Activated CD8-positive, alpha-beta T cell treated with anti-CD3 and anti-CD28 coated beads, Interleukin-2, amount 10 ng/mL, durations not matched to agents 7 days and 5 days (primary cell): ENCODE measurements at places on chromosomes 5 and 9. TPM values are rescaled to one million over a fixed set of nuclear protein-coding genes. Genes with fewer than 3 reads are reported as not detected.

- H3K4me3 ChIP-seq = no peak overlapping the region
- H3K27me3 ChIP-seq = no peaks in the 10 kb centered on the region
- no peak overlapping the region for H3K27ac ChIP-seq
- no peak for DNase-seq
- H3K36me3 ChIP-seq = no peaks in the 10 kb centered on the region
- no peaks in the 10 kb centered on the region for H3K4me1 ChIP-seq
These were observed 66.5 kb downstream of the MARCHF3 start for GRCh38 chr5:126963822-126964375.

GRCh38 chr9:2771661-2772060, 54.4 kb downstream of the KCNV2 start:
- peaks cover 73% of the 10 kb centered on the region for H3K36me3 ChIP-seq
- no peak overlapping the region for H3K27ac ChIP-seq
- H3K4me3 ChIP-seq = no peak overlapping the region
- DNase-seq = no peak
- no peaks in the 10 kb centered on the region for H3K4me1 ChIP-seq

DNA sequence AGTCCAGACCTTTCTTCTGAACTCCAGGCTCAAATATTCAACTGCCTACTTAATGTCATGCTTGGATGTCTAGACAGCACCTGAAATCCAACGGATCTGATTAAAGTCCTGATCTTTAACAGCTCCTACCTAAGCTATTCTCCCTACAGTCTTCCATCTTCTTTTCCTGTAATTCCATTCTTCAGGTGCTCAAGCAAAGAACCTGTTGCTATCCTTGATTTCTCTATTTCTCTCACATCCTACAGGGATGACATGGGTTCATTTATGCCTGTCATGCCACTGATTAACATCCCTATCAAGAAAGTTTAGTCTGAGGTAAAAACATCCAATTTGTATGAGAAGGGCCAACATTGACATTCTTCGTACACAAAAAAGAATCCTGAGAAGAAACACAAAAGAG, 163.2 kb downstream of the TMC1 start:
- no peak overlapping the region for H3K27ac ChIP-seq
- no peaks in the 10 kb centered on the region for H3K4me1 ChIP-seq
- DNase-seq = no peak
- H3K4me3 ChIP-seq = no peak overlapping the region
- peaks cover 2% of the 10 kb centered on the region for H3K27me3 ChIP-seq

DNA sequence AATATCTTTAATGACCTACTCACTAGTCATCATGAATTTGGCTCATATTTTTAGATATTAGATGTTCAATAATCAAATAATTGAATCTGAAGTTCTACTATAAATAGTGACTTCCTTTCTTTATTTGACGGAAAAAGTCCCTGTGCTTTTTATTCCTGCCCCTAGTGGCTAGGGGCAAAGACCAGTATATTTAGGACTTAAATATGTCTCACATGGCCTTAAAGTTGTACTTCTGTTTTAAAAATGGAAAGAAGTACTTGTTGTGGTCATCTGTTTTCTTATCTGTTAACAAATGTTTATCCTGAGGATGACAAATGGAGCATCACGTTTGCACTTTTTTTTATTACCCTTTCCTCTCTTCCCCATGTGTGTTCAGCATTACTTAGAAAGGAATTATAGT, 89.2 kb upstream of the GRHPR start:
- DNase-seq = no peak
- H3K4me3 ChIP-seq = no peak overlapping the region
- H3K27ac ChIP-seq = no peak overlapping the region

Gene WDR31
- total RNA-seq = 0.92 TPM

Gene HMCN2
- total RNA-seq = not detected
